ENCODE measurements at places on chromosomes 12 and 14. TPM values are rescaled to one million over a fixed set of nuclear protein-coding genes. Genes with fewer than 3 reads are reported as not detected.

DNA sequence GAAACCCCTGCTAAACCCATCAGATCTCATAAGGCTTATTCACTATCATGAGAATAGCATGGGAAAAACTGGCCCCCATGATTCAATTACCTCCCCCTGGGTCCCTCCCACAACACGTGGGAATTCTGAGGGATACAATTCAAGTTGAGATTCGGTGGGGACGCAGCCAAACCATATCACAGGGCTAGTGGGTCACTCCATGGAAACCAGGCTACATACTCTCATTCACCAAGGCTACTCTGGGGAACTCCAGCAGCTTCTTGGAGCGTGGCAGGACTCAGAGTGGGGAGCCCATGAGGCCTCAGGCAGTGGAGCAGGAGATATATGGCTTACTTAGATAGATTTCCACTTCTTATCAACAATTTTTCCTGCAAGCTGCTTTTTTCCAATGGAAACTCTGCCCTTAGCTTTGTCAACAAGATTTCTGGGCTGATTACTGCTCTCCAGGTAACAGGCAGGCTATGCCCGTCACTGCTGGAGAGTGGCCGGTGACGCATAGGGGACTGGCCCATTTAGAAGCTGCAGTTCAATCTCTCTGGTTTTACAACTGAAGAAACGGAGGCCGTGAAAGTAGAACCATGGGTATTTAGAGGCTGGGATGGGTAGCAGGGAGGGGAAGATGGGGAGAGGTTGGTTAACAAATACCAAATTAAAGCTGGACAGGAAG is 16.5 kb downstream of the VDR start:
- DNase-seq: no peak

CD163L1 gene
- polyA plus RNA-seq: 11.3 TPM

CDH24 gene
- polyA plus RNA-seq: 3.0 TPM

- DNase-seq: no peak
Measured at GRCh38 chr12:38102197-38102596, 214.4 kb upstream of the ALG10B start.

- DNase-seq: no peak
Measured at GRCh38 chr14:92967346-92967926, 44.5 kb downstream of the CHGA start.

GRCh38 chr14:105902131-105902898 is 375.9 kb downstream of the TMEM121 start:
- no peak for DNase-seq

PRH2 gene
- not detected for polyA plus RNA-seq

DNA sequence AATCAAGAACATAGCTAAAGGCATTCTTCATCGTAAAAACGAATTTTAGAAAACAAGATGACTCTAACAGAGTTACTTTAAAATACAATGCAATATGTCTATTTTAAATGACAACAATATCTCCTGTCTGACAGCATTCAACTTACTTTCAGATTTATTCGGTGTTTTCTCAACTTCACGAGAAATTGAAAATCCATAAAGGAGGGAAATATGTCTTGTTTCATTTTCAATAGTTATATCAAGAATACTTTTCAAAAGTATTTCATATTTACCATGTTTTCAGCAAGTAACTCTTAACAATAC is 254.8 kb downstream of the DAD1 start:
- no peak for DNase-seq

SERPINA4 gene
- polyA plus RNA-seq: not detected
